ENCODE measurements at places on chromosomes 3 and 15. TPM values are rescaled to one million over a fixed set of nuclear protein-coding genes. Genes with fewer than 3 reads are reported as not detected.

- no peak for DNase-seq
These were observed 363.5 kb downstream of the IGSF11 start for GRCh38 chr3:118671192-118671591.

GRCh38 chr3:22231061-22231460, 480.1 kb upstream of the ZNF385D start:
- no peak for DNase-seq

The TMEM44 gene
- total RNA-seq: 7.1 TPM

The LTK gene
- not detected for total RNA-seq

- no peak for DNase-seq
These were observed 143.4 kb downstream of the PTPRG start for GRCh38 chr3:61704807-61705206.

GRCh38 chr15:97234851-97235610, 725.5 kb upstream of the ARRDC4 start:
- no peak for DNase-seq

- no peak for DNase-seq
These were observed 64.5 kb downstream of the POLQ start for GRCh38 chr3:121481106-121481880.

DNA sequence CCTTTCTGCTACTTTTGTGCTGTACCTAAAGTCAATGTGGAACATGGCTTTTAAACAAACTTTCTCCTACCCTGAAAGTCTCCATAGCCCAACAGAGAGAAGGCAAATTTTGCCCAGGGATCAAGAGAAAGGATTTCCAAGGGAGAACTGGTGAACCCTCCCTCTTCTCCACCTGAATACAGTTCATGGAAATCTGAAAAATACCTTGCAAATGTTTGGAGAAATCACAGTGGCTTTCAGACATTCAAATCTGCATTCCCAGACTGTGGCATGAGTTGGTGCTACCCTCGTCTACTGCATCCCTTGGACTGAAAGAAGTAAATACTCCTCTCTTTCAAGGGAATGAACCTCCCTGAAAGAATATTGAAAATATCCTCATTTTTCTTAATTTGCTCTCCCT, 38.7 kb downstream of the ZIC4 start:
- no peak for DNase-seq
